Neuronal stem cell (in vitro differentiated cells): ENCODE measurements at places on chromosomes 6 and 20.

- DNase-seq = no peak
These were observed 175.2 kb downstream of the ZDHHC14 start for GRCh38 chr6:157556144-157556645.

- DNase-seq = peak; percentile 54
These were observed 182.6 kb downstream of the RNGTT start for GRCh38 chr6:88780714-88781389.

GRCh38 chr6:154441995-154442310, 68.5 kb downstream of the CNKSR3 start:
- no peak for DNase-seq

GRCh38 chr6:168212362-168212761, 107.2 kb downstream of the DACT2 start:
- DNase-seq = no peak

DNA sequence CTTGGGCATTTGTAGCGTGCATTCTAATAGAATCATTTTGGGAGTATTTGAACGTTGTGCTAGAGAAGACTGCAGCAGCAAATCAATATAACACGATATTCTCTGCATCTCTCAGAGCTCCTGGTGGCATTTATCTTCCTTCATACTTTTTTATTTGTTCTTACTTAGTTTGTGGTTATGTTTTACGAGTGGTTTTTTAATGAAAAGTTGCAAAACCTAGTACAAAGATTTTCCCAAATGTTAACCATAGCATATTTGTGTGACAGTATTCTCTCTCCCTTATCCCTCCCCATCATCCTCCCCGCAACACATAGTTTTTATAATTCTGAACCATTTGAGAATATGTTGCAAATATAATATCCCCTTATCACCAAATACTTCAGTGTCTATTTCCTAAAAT, 50.4 kb downstream of the JARID2 start:
- DNase-seq = no peak

DNA sequence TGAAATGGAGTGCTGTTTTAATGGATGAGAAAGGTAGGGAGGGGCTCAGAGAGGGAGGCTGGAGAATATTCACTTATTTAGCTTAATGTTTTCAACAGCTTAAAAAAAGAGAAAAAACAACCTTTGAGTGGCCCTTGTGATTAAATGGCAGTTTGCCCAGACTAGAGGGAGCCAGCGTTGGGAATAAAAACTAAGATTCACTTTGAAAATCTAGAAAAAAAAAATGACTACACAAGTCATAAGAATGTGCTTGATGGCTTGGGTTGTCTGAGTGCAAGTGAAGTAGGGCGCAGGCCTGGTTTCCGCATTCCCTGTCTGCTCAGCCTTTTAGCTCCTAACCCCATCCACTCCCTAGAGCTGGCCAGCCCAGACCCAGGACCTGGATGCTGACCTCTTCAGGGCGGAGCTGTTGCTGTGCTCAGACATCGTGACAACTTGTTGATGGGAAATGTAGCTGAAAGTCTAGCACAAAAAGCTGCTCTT, 28.9 kb downstream of the UTRN start:
- no peak for DNase-seq
